ENCODE measurements at places on chromosomes 3 and 15.

DNA sequence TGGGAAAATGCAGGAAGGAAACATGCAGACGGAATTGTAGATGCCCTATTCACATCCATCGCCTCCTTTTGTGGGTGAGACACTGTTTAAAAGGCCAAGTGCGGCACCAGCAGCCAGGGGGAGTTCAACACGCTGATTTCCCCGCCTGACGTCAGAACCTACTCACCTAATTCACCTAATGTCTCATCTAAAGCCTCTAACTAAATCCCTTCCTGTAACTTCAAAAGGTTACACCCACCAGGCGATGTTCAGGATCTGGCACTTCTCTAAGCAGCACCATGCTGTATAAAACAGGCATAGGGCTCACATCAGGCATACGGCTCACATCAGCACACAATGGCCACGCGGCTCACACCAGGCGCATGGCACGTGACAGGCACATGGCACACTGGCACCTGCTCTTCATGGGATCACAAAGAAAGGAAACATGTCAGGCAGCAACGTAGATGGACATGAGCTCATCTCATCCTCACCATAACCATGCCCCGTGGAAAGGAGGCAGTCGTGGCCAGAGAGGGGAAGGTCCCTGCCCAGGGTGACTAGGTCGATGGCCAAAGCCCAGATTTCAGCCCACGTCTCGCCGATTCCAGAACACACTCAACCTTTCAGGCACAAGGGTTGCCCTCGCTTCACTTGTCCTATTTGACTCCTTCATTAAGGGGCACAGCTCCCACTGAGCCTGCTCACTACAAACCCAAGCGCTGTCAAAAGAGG, 21.7 kb downstream of the XXYLT1 start:
- no peak for DNase-seq

DNA sequence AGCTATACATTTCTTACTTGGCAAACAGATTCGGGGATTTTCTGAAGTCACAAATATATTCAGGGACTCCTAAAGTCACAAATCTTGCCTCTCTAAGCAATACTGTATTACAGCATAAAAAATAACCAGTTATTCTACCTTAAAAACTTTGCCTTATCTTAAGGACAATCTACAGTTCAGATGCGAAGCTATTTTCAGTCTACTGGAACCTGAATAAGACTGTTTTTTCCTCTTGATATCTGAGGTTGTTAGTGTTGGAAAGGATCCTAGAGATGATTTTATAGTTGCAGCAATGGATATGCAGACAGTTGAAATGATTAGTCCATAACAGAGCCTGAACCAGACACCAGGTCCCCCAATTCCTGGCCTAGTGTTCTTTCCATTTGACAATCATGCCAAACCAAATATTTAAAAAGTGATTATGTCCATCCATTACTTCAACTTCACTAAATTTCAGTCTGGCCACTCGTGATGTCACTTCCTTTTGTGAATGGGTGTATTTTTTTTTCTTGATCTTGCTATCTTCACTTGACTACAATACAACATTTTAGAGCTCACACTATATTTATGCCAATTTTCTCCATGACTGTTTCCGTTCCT, 1.8 kb downstream of the HDGFL3 start:
- DNase-seq, result peak; percentile 43

- no peak for DNase-seq
These were observed 90.6 kb upstream of the GRM7 start for GRCh38 chr3:6770397-6770690.

DNA sequence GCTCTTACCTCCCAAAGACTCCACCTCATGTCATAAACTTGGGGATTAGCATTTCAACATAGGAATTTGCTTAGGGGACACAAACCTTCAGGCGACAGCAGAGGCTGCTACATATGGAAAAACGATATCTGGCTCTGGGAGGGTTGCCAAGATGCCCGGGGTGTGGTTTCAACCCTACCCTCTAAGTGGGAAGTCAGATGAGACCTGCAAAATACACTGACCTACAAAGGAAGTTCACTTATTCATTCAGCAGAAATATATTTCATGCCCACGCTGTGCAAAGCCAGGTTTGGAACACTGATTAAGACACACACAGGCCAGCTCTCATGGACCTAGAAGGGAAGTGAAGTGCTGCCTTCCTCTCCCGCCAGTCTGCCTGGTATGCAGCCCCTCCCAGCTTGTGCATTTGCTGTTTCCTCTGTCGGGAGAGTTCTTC, 239.3 kb downstream of the FEZF2 start:
- DNase-seq, result peak; percentile 82

GRCh38 chr15:55407498-55408011, 604 bp downstream of the CCPG1 start:
- no peak for DNase-seq

- DNase-seq, result no peak
These were observed 20.5 kb downstream of the ALCAM start for GRCh38 chr3:105387122-105387751.

- DNase-seq, result no peak
These were observed 147.0 kb downstream of the NECTIN3 start for GRCh38 chr3:111218615-111219014.

Measured in tongue (tissue), 3 donors.